ENCODE measurements at places on chromosomes 12 and 14.

DNA sequence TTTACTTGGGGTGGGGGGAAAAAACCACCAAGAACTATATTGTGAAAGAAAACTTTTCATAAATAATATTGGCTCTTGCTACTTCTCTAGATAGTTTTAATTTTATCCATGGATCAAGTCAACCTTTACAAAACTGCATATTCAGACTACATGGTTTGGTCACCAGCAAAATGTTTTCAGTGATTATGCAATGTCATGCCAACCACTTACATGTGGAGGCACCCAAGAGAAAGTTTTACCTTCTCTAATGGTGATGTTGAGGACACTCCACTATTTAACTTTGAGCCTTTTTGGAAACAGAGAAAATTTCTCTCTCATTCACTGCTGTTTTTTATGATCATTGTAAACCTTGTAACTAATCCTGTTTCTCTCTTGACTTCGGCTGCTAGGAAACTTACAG lies 21.6 kb downstream of the PLCZ1 start:
- no peak for DNase-seq

GRCh38 chr14:75794615-75795038 lies 133.6 kb downstream of the TTLL5 start:
- no peak for DNase-seq

GRCh38 chr12:125824276-125824675 lies 759.0 kb downstream of the AACS start:
- no peak for DNase-seq

- DNase-seq = no peak
Observed at GRCh38 chr12:93530358-93530757, 42.1 kb upstream of the SOCS2 start.

GRCh38 chr14:52266782-52267181 lies 716 bp upstream of the PTGDR start:
- no peak for DNase-seq

- no peak for DNase-seq
Observed at GRCh38 chr14:69004731-69005431, 25.8 kb upstream of the ACTN1 start.

DNA sequence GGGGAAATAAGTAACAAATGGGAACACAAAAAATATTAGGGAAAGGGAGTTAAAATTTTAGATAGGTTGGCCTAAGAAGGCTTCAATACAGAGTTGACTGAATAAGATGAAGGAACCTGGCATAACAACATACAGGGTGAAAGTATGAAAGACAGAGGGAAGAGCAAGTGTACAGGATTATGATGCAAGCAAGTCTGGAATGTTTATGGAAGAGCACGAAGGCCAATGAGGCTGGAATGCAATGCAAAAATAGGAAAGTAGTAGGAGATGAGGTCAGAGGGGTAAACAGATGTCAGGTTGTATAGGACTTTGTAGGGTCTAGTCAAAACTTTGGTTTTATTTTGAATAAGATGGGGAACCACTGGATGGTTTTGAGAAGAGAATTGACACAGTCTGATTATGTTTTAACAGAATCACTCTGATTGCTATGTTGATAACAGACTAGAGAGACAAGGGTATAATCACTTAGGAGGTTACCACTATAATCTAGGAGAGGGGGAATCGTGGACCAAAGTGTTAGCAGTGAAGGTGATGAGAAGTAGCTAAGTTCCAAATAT lies 96.8 kb downstream of the OSBPL8 start:
- no peak for DNase-seq

DNA sequence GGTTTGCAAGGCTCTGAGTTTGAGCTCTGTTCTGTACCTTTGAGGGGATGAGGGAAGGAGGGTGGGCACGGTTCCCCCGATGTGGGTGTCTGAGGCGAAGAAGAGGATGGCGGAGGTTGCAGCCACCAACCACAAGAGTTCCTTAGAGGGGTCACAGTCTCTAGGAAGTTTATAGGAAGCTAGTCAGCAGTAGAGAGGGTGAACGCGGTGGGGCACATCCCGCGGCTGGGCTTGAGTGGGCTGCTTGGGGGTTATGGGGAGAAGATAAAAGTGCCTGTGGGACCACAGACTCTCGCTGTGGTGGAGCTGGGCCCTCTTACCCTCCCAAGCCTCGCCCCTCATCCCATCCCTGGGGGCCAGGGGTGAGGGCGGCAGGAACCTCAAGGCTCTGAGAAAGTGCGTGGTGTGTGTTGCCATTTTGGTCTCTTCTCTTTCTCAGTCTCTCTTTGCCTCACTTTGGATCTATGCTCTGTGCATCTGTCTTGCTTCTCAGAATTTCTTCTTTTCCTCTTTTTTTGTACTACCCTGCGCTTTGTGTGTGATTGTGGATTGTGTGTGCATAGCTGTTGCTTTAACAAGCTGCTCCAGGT lies 2.7 kb downstream of the CD4 start:
- no peak for DNase-seq

- no peak for DNase-seq
Observed at GRCh38 chr14:25396128-25396527, 346.2 kb upstream of the STXBP6 start.

- no peak for DNase-seq
Observed at GRCh38 chr12:132653567-132654290, 33.4 kb downstream of the POLE start.

- no peak for DNase-seq
Observed at GRCh38 chr12:68648179-68648578, 37.5 kb downstream of the RAP1B start.

DNA sequence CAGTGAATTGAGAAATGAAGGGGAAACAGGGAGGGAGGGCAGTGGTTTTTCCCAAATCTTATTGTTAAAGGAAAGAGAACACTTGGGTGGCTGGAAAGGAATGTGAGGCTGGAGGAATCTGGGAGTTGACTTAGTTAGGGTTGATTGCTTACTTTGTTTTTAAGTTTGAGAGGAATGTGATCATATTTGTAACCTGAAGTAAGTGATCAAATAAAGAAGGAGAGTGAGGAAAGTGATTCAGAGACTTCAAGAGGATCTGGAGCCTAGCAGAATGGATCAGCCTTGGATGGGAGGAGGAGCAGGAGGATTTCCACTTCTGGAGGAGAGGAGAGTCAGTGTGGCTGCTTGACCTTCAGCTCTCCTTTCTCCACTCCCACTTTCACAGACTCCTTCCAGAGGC lies 6.0 kb upstream of the LRP6 start:
- no peak for DNase-seq

DNA sequence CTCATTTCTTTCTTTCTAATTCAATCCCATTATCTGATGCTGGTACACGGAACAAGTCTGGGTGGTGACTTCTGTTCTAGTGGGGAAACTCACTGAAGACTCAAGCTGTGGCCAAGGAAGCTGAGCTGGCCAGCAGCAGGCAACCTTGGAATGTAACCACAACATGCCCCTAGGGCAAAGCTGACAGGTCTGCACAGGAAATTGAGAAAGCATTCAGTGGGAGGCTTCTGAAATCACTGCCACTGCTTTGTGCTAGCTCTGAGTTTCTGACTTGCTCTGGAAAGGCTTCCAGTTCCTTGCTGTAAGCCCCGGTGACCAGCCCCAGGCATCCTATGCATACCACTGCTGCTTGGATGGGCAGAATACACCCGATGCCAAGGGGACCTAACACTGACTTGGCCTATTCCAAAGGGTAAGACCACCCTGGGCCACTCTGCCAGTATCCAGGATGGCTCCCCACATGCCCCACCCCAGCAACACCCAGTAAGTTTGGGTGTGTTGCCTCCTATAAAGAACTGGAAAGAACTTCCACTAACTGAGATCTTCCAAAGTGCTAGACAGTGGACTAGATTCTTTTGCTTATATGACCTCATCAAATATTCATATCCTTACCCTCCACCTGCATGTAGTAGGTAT lies 84.5 kb upstream of the CDKN3 start:
- no peak for DNase-seq

DNA sequence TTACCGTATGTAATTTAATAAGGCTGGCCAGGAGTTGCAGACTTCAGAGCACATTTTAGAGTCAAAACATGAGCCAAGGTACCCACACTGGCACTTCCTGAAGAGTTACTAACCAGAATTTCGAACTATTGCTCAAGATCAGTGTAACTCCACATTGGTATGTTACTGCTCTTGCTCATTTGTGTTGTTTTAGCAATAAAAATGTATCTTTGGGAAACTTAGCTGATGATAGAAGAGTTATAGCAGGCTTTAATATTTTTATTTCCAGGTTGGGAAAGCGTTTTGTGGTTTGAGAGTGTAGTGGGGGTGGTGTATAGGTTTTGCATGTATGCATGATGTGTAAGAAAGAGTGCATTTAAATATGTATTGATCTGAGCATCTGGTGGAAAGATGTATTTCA lies 96.6 kb downstream of the SCN8A start:
- no peak for DNase-seq

- DNase-seq = no peak
Observed at GRCh38 chr12:46332260-46332659, 40.3 kb downstream of the SLC38A2 start.

DNA sequence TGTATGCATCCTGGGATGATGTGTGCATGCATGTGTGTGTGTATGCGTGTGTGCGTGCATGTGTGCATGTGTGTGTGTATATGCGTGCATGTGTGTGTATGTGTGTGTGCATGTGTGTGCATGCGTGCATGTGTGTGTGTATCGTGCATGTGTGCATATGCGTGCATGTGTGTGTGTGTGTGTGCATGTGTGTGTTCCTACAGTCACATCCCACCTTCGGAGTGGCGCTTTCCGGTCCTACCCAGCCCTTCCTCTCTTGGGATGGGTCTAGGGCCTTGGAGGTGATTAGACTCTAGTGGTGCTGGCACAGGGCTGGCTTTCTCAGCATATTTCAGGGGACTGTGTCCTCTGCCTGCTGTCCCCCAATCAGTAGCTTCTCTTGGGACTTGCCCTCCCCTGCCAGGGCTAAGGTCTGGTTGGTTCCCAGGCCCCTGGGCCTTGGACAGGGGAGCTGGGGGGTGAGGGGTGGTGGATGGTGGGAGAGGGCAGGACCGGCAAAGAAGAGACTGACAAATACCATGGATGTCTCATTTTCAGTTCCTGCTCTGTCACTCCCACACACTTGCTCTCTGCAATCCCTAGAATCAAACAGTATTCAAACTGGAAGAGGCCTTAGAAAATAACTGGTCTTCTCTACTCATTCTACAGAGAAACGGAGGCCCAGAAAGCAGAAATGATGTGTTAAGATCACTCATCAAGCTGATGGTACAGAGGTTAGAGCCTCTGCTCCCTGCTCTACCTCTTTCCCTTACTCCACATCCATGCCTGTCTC lies 21.9 kb upstream of the FAIM2 start:
- no peak for DNase-seq

DNA sequence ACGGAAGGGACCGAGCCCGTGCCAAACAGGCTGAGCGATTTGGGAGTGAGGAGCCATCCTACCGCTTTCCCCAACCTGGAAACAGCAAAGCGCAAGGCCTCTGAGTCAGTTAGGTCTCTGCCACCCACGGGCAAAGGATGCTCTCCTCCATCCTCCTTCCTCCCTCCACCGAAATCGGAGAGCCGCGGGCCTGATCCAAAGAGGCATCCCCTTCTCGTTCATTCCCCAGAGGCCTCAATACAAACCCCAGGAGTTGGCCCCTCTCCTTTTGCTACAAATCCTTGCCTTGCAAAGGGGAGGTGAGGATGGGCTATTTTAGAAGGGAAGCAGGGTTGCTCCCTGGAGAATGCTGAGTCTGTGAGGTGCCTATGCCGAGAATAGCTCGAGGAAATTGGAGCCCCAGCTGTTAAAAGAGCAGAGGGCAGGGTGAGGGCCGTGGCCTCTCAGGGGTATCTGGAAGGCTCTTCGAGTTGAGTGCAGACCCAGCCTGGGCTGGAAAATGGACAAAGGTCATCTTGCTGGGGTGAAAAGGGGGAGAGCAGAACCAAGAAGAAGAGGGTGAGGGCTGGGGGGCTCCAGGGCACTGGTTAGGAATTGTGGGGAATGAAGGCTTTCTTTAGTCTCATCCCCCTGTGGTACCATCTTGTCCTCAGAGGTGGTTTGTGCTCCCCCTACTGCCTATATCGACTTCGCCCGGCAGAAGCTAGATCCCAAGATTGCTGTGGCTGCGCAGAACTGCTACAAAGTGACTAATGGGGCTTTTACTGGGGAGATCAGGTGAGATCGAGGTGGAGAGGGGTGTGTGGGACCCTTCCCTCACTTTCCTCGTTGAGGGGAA lies 1.1 kb downstream of the TPI1 start:
- DNase-seq = no peak

GRCh38 chr14:94360945-94361565 lies 27.3 kb downstream of the SERPINA1 start:
- no peak for DNase-seq

DNA sequence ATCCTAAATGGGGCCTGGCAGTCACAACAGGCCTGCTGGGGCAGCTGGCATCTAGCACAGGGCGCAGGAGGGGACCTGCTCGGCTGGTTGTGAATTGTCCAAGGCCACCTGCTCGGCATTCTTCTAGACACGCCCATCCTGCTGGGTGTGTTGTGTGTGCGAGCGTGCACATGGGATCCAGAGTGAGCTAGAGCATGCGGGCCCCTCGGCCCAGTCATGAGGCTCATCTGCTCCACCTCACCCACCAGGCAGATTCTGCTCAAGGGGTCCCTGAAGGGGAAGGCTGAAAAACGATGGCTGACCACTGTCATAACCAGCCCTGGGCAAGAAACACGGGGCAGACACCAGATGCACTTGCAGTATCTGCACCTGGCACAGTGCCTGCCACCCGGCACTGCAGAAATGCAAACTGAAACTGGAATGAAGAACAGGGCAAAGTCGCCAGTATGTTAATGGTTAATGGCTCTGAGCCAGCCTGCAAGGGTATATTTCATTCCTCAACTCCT lies 31.8 kb downstream of the MAX start:
- no peak for DNase-seq

All from activated naive CD8-positive, alpha-beta T cell treated with anti-CD3 and anti-CD28 coated beads, Interleukin-2, amount 10 ng/mL, durations not matched to agents 7 days and 5 days (primary cell).